Fibroblast of skin of left biceps (primary cell): ENCODE measurements at places on chromosomes 11 and 22.

DNA sequence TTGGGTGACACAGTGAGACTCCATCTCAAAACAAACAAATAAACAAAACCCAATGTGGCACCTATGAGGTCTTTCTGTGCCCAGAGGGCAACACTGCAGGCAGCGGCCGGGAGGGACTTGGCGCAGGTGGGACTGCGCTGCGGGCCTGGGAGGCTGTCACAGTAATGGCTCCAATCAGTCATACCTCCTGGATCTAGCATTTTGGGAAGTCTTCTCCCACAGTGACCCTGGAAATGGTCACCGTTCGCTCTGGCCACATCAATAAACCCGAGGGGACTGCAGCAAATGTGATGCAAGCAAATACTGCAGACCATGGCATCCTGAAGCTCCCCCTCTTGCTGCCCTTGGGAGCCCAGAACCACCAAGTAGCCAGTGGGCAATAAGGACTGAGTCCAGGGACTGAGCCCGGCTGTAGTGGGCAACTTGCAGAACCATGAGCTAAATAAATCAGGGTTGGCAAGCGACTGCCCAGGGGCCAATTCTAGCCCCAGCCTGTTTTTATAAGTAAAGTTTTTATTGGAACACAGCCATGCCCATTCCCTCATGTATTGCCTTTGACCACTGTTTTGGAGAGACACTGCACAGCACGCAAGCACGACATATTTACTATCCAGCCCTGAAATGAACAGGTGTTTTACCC is 15.4 kb downstream of the SHANK2 start:
- no peak for DNase-seq

- DNase-seq: no peak
Observed at GRCh38 chr22:46536537-46537224, 739 bp downstream of the CELSR1 start.

- DNase-seq: peak; percentile 15
Observed at GRCh38 chr11:73429121-73429750, 53.0 kb downstream of the RELT start.

- DNase-seq: no peak
Observed at GRCh38 chr22:49657275-49657973, 170.2 kb downstream of the BRD1 start.
